ENCODE measurements at places on chromosomes 7 and 10. TPM values are rescaled to one million over a fixed set of nuclear protein-coding genes. Genes with fewer than 3 reads are reported as not detected.

PRRT4 gene
- not detected for total RNA-seq

PNLIPRP2 gene
- total RNA-seq, result not detected

PON1 gene
- not detected for total RNA-seq

MTURN gene
- 7.8 TPM for total RNA-seq

PRKAR2B gene
- total RNA-seq, result 8.1 TPM

DLG5 gene
- 12.7 TPM for total RNA-seq

MAGI2 gene
- total RNA-seq, result 27.2 TPM

GLI3 gene
- 1.7 TPM for total RNA-seq
